ENCODE measurements at places on chromosomes 2 and 18.

- DNase-seq = no peak
Observed at GRCh38 chr2:159130302-159130701, 156.2 kb downstream of the WDSUB1 start.

GRCh38 chr2:207885010-207885409, 115.3 kb upstream of the FZD5 start:
- no peak for DNase-seq

DNA sequence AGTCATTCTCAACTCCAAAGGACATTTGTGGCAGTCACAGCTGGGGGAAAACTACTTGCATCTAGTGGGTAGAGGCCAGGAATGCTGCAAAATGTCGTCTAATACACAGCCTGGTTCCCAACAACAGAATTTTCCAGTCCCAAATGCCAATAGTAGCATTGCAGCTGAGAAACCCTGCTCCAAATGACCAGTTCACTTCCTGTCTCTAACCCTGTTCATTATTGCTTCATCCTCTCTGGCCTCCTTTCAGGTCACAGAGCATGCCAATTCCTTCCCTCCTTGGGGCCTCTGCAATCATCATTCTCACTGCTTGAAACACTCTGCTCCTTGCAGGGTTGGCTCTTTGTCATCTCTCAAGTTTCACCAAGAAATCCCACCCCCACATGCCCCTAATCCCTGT, 139.1 kb downstream of the IRS1 start:
- no peak for DNase-seq

DNA sequence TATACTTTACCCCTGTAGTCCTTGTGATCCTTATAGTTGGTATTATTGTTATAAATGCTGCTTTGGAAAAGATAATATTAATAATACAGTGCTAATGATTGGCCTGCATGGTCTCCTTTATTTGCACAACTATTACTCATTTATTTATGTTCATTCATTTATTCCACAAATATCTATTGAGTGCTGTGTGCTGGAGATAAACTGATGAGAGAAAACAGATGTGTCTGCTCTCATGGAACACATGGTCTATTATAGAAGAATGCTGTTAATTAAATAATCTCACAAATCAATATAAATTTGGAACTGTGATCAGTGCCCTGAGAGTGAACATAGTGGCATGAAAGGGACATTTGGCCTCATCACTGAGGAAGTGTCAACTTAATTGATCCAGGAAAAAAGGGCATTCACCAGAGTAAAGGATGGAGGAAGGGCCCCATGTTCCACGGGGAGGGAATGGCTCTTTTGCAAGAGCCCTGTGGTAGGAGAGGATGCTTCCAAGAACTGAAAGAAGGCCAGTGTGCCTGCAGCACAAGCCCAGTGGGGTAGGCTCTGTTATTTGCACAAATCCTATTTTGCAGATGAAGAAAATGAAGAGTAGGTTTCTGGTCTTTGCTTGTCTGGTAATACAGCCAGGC, 91.5 kb upstream of the STK39 start:
- DNase-seq = no peak

- DNase-seq = no peak
Observed at GRCh38 chr18:3466045-3466444, 16.1 kb downstream of the TGIF1 start.

GRCh38 chr2:120469426-120469825, 123.5 kb downstream of the INHBB start:
- no peak for DNase-seq

DNA sequence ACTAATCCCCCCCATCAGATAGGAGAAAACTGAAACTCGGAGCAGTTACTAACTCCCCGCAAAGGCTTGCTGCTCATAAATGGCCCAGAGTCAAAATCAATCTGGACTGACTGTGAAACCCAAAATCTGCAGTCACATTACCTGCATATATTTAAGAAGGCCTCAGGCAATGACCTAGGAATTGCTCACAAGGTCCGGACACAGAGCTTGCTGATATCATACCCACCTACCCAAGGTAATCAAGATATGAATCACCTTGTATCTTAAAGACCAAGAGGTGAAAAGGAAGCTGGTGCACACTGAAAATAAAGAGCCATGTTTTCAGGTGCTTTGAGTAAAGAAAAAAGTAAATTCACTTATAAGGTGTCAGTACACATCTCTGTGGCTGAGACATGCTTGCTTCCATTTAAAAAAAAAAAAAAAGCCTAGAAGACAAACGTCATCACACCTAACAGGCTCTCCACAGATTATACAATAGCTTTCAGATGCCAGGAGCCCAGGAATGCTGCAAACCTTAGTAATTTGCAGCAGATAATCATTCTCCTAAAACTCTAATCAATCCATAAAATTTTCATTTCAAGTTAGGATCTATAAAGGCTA, 195.4 kb downstream of the ZEB2 start:
- DNase-seq = no peak

DNA sequence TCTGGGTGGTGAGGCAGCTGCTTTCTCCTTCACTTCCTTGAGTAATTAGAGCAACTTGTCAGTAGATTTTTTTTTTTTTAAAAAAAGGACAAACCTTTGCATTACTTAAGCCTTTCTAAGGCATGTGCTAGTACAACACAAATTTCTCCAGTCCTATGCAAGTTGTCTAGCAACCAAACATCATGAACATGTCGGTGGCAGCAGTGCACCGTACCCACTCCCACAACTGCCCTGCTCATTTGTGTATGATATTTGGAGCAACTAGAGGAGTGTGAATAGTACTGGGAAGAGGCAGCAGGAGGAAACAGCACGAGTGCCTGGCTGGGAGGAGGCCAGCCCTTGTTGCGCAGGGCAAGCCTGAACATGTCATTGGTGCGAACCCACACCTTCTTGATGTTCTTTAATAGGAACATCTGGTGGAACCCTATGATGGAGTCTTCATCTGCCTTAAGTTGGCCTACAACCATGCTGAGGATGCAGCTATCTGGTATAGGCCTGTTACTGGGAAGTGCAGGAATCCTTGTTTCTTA, 238.3 kb downstream of the TDRD15 start:
- no peak for DNase-seq

GRCh38 chr18:5146093-5146492, 51.0 kb downstream of the AKAIN1 start:
- DNase-seq = no peak

DNA sequence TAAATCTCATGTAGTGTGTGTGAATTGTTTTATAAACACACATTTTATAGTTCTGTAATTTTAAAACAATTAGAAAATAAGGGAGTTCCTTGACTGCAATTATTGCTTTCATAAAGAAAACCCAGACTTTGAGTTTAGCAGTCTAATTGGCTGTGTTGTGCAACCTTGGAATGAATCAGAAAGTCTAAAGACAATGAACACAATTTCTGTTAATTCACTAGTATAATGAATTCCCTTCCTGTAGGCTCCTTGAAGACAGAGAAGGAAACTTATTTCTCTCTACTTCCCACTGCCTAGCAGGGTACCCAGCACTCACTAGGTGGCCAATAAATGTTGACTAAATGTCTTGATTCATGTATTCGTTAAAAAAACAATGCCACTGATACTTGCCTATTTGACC, 79.9 kb downstream of the ANTXR1 start:
- no peak for DNase-seq

DNA sequence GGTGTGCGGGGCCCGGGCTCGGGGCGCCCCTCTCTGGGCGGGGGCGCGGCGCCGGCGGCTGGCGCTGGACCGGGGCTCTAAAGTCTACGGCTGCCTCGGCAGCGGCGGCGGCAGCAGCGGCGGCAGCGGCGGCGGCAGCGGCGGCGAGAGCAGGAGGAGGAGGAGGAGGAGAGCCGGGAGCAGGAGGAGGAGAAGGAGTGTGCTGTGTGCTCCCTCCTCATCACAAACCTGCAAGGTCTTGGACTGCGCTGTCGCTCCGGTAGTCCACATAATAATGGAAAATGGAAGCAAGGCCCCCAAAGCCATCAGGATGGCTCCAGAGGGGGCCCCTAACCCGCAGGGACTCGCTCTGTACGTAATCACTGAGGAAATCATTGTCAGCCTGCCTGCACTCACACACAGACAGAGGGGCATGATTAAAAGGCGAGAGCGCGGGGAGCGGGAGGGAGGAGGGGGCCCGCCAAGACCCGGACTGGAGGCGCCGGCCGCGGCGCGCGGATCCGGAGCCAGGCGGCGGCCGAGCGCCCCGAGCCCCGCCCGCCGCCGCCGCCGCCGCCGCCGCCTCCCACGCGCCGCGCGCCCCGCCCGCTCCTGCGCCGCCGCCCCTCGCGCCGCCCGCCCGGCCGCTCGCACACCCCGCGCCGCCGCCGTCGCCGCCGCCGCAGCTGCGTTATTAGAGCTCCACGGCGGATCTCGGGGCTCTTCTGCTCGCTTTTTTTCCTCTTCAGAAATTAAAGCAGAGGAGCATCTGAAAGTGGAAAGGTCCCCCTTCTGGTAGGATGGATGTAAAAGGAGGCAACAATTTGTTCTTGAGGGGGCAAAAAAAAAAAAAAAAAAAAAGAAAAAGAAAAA, at the start of gene ZNF521:
Gene ZNF521, minus strand, starts transcription at position 390 of the 852 bp plus-strand sequence. CDS start 1,220 bp downstream, outside the sequence.
- DNase-seq = peak; percentile 87

- DNase-seq = no peak
Observed at GRCh38 chr2:25322312-25322711, 19.4 kb downstream of the DNMT3A start.

DNA sequence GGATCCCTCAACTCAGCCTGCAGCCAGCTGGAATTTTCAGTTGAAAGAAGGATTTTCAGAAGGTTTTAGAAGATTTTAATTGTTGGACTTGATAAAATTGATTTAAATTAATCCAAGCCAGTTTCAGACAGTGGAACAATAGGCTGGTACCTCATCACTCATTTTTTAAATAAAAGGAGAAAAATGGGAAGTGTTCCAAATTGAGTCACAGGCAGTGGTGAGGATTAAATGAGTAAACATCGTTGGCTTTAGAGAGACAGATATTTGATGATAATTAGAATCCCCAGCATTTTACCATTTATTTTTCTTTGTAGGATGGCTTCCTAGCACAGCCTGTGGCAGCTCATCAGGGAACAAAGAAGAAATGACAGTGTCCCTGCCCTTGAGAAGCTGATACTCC, 7.4 kb downstream of the CXCR4 start:
- no peak for DNase-seq

- DNase-seq = no peak
Observed at GRCh38 chr18:75378376-75379315, 48.9 kb downstream of the SMIM21 start.

DNA sequence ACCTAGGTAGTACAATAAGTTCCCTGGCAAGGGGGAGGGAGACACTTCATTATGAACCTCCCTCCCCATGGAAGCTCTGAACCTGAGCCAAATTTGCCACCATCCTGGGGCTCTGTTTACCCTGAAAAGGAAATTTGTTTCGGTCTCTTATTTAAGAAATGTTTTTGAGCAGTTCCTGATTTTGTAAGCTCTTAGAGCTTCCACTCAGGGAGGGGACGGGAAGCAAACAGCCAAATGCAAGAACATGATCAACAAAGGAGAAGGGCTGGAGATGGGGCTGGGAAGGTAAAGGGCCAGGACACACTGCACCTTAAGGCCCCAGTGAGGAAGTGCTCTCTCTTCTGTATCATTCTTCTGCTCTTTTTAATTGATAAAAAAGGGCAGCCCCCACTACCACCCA, 117.9 kb downstream of the NRP2 start:
- no peak for DNase-seq

- DNase-seq = no peak
Observed at GRCh38 chr18:55310044-55310676, 277.8 kb downstream of the TCF4 start.

DNA sequence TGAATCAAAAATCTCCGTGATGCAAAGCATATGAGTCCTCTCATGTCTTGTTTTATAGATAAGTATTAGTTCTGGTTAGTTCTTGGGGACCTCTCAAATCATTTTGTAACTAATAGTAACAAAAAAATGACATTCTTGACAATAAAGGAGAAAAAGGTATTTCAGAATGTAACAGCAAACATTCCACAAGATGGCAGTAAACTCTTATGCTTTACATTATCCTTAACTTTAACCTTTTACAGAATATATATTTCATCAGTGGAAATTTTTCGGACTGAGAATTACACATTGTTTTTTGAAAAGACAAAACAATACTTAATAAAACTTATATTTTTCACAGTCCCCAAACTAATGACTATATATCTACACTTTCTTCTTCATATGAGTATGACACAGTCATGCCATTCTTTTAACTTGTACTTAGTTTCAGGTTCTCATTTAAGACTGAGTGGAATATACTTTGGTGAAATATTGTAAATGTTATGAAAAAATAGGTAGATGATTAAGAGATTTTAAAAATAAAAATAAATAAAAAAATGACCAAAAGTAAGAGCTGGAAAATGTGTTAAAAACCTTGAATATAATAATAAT, 142.9 kb upstream of the NXPH2 start:
- DNase-seq = peak; percentile 4

DNA sequence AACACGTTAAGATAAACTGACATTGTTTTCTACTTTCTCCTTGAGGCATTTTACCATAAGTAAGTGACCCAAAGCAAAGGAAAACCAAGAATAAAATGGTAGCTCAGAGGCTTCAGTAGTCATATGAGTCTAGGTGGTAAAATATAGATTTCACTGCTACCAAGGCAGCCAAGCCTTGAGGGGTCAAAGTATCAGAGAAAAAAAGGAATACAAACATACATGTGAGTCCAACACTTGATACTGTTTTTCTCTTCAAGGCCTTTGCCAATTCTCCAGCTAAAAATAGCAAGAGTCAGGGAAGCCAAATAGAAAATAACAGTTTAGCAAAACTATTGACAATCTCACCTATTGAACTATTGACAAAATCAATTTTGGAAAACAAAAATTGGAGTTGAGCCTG, 925.9 kb downstream of the BCL11A start:
- no peak for DNase-seq

- DNase-seq = no peak
Observed at GRCh38 chr2:199977984-199978415, 22.6 kb downstream of the MAIP1 start.

- DNase-seq = peak; percentile 34
Observed at GRCh38 chr2:233976690-233977294, 59.6 kb downstream of the TRPM8 start.

GRCh38 chr2:109269706-109270504, 140.9 kb downstream of the SH3RF3 start:
- DNase-seq = no peak

- no peak for DNase-seq
Observed at GRCh38 chr2:206267567-206267966, 6.9 kb upstream of the ZDBF2 start.

DNA sequence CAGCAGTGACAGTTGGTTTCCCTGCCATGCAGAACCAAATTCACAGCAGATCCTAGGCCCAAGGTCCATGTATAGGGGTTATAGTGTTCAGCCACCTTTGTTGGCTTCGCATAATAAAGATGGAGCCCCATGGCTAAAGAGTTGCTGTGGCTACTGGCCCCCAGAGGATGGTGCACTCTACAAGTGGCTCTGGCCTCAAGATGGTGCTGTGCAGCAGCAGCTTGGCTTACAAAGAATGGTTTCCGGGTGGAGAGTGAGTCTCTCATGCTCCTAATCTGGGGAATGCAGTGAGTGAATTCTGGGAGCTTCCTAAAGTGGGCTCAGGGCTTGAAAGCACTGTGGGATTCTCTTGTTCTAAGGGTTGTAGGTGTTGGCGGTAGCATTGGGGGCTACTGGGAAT, 1199.7 kb downstream of the CNTNAP5 start:
- no peak for DNase-seq

- no peak for DNase-seq
Observed at GRCh38 chr2:142041996-142042395, 88.8 kb downstream of the LRP1B start.

GRCh38 chr2:62396880-62397279, 109.1 kb downstream of the TMEM17 start:
- no peak for DNase-seq
